ENCODE measurements at places on chromosomes 1 and 21.

DNA sequence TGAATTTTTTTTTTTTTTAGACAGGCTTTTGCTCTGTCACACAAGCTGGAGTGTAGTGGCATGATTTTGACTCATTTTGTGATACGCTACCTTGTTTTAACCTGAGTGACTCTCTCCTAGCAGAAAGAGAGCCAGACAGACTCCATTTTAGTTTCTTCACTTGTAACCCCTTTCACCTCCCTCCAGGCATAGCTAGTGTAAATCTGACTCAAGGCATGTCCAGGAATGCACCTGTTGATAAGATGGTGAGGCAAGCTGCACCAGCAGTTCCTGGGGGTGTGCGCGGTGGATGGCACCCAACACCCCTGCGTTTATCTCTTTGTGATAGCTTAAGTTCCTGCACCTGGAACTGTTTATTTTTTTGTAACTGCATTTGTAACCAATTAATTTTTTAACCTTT, 4.7 kb upstream of the PHACTR4 start:
- DNase-seq = no peak

DNA sequence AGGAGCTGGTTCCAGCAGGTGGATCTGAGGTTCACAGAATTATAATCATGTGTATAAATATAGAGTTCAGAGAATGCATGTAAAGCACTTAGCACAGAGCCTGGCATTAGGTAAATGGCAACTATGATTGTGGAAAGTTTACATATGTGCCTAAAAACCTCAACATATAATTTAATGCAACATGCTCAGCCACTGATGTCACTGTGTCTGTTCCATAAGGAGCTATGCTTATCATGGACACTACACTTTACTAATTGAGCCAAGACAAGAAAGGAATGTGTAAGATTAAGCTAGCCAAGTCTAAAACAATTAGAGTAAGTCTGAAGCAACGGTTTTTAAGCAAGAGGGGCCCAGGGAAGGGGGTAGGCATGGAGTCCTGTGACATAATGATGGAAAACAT, 61.5 kb downstream of the GNG12 start:
- DNase-seq = no peak

DNA sequence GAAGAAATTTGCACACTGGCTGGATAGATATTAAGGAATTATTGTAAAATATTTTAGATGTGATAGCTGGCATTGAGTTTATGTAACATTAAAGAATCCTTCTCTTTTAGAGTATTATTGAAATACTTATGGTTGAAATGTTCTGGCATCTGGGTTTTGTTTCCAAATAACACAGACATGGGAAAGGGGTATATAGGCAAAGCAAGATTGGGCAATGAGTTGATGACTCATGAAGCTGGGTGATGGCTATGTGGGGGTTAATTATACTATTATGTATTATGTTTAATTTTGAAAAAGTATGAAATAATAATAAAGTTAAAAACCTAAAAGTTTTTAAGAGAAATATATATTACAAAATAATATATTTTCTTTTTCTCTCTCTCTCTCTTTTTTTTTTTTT, 12.5 kb upstream of the PTPN14 start:
- no peak for DNase-seq

GRCh38 chr1:50917138-50918137, 42.6 kb downstream of the FAF1 start:
- no peak for DNase-seq

DNA sequence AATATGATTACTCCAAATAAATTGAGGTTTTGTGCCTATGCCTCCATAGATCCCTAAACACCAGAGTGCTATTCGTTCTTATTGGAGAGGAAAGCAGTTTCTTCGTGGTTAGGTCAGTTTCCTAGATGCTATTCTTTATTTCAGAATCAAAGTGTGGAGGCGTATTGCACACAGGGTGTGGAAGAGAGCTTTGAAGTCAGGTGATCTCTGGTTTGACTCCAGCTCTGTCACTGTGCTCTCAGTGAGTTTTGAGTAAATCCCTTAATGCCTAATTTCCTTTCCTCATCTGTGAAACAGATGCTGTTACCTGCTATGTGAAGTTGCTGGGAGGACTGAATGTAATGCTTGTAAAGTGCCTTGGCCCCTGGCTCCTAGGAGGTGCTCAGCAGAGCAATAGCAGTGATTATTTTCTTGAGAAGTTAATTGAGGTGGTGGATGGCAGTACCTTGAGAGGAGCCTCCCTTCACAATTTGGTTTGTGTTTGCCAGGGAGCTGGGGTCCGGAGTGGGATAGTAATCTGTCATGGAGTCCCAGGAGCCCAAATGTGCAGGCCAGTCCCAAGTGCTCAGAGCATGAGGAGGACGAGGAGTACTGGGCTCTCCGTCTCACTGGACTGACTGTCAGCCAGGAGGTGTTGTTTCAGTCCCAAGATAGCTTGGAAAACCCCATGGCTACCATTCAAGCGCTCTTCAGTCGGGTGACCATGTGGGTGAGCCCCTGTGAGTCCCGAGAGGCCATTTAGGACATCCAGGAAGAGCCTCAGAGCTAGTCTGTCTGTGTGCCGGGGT, 14.9 kb downstream of the NTPCR start:
- no peak for DNase-seq
